ENCODE measurements at places on chromosomes 1 and 21.

- DNase-seq: no peak
These were observed 238.7 kb upstream of the SNX7 start for GRCh38 chr1:98422816-98423215.

DNA sequence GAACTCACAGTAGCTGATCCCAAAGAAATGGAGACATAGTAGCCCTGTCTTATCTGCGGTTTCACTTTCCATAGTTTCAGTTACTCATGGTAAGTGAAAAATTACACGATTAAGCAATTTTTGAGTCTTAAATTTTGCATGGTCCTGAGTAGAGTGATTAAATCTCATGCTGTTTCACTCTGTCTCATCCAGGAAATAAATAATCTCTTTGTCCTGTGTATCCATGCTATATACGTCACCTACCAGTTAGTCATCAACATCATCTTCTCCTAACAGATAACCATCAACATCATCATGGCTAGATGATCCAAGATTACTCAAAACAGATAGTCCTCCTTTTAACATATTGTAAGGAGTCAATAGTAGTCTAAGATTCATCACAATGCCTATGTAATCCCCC lies 1589.3 kb downstream of the BRINP3 start:
- no peak for DNase-seq

- no peak for DNase-seq
These were observed 44.7 kb downstream of the SLC30A10 start for GRCh38 chr1:219883400-219884332.

GRCh38 chr1:162360237-162360873 lies 16.3 kb downstream of the SPATA46 start:
- DNase-seq: no peak

DNA sequence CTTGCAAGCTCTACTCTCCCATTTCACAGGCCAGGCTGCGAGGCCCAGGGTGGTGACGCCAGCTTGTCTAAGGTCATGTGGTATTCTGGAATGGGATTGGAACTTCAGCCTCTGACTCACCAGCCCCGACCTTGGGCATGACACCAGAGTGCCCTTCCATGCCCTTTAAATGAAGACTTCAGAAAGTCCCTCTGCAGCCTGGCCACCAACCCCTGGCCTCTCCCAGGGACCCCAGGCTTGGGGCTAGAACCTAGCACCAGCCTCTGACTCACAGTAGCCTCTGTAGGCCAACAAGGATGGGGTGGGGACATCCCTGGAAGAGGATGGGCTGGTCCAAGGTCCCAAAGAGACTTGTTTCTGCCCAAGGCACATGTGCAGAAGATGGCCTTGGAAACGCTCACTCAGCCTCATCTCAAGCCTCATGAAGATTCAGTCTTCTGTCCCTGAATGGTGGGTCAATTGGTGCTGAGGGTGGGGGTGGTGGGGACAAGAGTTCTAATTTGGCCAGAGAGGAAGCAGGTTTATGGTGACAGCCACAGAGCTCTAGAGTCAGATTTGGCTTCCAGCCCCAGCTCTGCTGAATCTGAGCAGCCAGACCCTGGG lies 36.1 kb upstream of the RUNX3 start:
- no peak for DNase-seq

DNA sequence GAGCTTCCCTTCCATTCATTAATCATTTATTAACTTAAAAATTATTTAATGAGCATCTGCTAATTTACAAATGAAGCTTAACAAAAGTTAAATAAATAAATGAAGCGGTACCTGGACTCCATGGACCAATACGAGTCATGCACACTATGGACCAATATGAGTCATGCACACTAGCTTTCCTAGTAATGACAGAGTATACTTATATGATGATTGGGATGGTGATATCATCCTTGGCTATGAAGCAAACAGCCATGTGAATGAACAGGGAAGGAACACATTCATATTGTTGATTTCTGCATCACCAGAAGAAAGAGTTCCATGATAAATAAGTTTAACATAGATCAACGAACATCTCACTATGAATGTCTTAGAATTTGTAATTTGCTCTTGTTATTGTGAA lies 109.9 kb downstream of the SPAG17 start:
- DNase-seq: no peak

- DNase-seq: no peak
These were observed 293.6 kb downstream of the PTPRC start for GRCh38 chr1:198932351-198932991.

- no peak for DNase-seq
These were observed 2.6 kb downstream of the RNF220 start for GRCh38 chr1:44407430-44408211.

- DNase-seq: no peak
These were observed 566.2 kb upstream of the RGS18 start for GRCh38 chr1:191592039-191592438.

- no peak for DNase-seq
These were observed 81.0 kb upstream of the VAMP3 start for GRCh38 chr1:7690076-7690475.

DNA sequence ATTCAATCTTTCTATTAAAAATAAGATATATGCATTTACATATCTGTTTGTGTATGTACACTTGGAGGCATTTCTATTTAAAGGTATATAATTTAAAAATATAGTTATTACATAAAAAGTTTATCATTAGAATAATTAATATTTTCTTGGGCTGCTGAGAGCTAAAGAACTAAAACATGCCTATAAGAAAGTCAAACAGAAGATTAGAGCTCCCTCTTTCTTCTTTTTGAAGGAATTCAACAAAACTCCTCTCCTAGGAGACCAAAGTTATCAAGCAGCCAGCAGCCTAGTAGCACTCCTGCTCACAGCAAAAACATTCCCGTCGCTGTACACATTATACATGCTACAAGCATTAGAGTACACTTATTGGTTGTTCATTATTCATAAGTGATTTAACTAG lies 216.4 kb downstream of the VAV3 start:
- DNase-seq: no peak

DNA sequence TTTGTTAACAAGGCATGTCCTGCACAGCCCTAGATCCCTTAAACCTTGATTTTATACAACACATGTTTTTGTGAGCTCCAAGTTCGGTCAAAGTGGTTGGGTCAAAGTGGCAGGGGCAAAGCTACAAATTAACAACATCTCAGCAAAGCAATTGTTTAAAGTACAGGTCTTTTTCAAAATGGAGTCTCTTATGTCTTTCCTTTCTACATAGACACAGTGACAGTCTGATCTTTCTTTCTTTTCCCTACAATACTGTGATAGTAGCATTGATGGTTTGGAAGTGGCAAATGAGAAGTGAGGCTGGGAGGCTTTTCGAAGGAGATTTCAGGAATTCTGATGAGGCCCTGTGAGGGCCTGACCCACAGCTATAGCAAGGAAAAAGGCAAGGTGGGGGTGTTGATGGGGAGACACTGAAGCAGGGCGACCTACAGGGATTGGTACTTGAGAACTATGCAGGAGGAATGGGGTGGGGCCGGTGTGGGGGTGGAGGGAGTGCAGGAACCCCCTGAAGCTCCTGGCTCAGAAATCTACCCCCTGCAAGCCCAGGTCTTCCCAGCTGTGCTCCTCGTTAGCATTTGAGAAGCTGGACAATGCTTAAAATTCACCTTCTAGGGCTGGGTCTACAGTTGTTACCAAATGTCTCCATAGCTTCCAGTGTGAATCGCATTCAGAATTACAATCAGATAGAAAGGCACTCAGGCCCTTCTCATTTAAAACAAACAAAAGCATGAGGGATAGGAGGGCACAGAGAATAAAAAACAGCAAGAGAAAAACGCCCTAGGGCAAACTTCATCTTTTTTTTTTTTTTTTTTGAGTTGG lies 102.6 kb upstream of the PPM1J start:
- no peak for DNase-seq

DNA sequence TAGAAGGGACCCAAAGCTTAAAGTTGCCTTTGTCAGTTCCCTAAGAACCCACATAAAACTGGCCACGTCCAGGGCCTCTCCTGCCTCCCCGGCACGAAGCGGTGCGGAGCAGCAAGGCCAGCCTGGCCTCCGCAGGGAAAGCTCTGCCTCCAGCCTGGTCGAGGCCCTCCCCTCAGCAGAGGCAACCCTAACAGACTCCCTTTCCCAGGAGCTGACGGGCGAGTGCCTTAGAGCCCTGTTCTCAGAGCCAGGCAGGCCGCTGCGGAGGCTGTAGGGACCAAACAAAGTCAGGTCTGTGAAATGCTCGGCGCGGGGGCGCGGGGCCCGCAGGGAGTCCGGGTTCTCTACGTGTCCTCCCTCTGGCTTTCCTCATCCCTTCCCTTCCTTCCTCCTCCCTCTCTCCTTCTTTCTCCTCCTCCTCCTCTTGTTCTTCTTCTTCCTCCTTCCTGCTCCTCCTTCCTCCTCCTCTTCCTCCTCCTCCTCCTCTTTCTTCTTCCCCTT lies 40.7 kb downstream of the RIPK4 start:
- no peak for DNase-seq

- no peak for DNase-seq
These were observed 338.1 kb downstream of the PAPPA2 start for GRCh38 chr1:176800978-176801513.

GRCh38 chr1:168893359-168893801 lies 164.4 kb upstream of the DPT start:
- no peak for DNase-seq

GRCh38 chr1:92784021-92784638 lies 778 bp downstream of the EVI5 start:
- DNase-seq: no peak

- DNase-seq: no peak
These were observed 159.0 kb upstream of the CD34 start for GRCh38 chr1:208069908-208070307.

GRCh38 chr21:37045149-37045548 lies 27.7 kb downstream of the PIGP start:
- no peak for DNase-seq

DNA sequence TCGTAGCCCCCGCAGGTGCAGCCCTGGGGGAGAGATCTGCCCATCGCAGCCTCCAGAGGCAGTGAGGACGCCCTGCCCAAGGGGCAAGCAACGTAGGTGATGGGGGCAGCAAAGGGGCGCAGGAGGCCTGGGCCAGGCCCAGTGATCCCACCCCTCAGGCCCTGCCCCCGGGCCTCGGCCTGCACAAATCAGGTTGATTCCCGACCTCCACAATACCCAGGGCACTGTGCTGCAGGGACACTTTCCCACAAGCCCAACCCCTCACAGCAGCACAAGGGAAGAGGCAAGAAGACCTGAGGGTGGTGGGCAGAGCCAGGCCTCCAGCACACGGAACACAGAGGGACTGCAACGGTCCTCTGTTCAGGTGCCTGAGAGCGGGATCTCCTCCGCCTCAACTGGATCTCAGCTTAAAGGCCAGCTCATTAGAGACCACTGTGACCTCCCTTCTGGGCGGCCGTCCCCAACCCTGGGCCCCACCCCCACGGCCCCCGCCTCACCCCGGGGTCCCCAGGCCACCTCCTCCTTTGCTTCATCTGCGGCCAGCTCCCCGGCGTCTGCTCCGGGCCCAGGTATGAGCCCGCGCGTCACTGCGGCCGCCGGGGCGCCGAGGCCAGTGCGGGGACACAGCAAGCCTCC lies 812 bp upstream of the ARF1 start:
- peak; percentile 51 for DNase-seq

DNA sequence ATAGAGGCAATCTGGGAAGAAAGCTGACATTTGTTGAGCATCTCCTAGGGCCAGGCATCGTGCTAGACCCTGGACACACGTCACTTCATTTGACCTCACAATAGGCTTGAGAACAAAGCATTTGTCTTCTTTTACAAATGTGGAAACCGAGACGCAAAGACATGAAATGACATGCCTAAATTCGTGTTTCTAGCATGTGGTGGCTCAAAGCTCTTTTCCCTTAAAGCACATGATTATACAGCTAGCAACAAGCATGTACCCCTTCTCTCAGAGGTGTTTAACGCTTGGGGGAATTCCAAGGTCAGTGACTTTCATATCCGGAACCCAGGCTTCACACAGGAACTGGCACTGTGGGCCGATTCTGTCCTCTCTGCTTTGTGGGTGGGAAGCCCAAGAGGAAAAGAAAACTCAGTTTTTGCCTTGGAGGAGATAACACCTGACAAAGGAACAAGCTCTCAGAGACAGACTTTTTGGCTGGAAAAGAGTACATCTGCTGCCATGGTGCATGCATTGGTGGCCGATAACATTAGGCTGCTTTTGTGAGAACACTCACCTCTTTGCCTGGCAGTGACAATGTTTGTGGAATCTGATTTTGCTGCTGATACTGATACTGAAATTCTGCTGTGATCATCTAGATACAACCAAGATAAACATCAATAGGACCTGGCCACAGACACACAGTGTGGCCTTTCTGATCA lies 15.4 kb upstream of the CD2 start:
- DNase-seq: no peak

DNA sequence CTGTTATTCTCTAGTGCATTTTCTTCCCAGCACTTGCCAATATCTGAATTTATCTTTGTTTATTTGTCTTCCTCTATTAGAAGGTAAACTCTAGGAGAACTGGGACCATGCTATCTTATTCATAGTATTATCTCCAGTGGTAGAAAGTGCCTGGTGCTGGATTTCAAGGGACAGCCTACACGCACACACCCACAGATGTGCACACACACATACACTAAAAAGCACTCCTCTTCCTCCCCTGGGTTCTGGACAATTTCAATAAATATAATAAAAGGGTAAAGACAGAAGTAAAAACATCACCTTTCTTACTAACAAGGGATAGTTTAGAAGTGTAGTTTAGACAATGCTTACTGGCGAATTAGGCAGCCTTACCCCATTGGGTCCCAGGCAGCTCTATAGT lies 28.5 kb upstream of the USP24 start:
- DNase-seq: no peak

- DNase-seq: no peak
These were observed 12.3 kb upstream of the HES5 start for GRCh38 chr1:2542246-2542915.

GRCh38 chr1:8023995-8024313 lies 2.2 kb downstream of the ERRFI1 start:
- no peak for DNase-seq

DNA sequence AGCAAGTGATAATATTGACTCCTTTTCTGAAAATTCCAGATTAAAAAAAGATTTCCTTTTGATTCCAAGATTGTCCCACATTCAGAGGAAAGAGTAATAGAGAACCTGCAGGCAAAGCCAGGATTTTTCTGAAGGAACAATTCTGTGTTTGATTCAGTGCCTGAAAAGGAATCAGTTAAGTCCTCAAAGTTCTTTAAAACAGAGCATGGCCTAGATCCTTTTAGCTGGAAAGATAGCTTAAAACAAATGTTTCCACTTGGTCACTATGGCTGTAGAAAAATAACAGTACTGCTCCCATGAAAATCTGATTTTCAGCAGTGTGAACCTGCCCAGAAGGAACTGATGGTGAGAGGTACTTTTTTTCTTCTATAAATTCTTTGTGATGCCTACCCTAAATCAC lies 41.8 kb downstream of the HS2ST1 start:
- no peak for DNase-seq

Data from ovary (tissue), 10 donors.